ENCODE measurements at places on chromosomes 6 and 20.

DNA sequence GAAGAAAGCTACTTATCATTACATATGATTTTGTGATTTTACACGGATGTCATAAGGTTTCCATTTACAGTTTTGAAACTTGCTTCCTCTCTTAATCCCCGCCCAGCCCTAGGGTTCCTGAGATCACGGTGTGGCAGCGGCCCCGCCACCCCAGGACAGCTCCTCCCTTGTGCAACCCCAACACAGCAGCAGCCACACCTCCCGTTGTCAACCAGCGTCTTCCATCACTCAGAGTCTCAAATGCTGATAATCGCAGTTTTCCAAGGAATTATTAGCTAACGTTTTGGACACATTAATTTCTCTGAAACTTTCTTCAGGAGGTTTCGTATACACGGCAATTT, 204.8 kb downstream of the THBS2 start:
- DNase-seq = no peak

DNA sequence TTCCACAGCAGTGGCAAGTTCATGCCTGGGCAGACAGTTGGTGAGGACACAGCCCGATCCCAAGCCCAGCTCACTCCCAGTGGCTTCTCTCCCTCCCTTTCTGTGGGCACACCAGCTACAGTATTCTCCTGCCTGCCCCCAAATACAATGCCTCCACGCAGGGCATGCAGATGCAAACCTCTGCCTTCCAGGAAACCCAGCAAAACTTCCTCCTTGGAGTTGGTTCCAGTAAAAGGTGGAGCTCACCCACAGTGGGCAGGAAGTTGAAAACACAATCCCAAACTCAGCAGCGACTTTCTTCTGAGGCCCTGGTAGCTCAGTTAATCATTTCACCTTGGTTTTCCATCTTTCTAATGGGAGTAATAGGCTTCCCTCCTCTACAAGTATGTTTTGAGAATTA, 93.7 kb downstream of the LY86 start:
- DNase-seq = no peak

GRCh38 chr6:98929498-98930060, 18.2 kb downstream of the FBXL4 start:
- no peak for DNase-seq

- DNase-seq = no peak
Measured at GRCh38 chr6:95551678-95552324, 25.5 kb upstream of the MANEA start.

GRCh38 chr6:42401613-42401951, 50.1 kb downstream of the TRERF1 start:
- no peak for DNase-seq

DNA sequence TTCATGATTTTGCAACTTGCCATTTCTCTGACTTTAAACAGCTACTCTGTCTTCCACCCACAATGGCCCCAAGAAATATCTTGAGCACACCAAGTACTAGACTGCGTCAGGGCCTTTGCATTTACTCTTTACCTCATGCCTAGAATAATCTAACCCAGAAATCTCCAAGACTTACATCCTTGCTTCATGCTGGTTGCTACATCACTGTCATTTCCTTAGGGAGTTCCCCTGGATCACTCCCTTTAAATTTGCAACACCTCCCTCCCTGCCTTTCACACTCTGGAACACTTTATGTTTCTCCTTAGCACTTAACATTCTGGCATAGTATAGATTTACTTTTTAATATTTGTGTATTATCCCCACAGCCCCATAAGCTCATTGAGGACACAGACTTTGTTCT, 4.9 kb upstream of the ELOVL5 start:
- no peak for DNase-seq

GRCh38 chr6:116072368-116072767, 11.7 kb upstream of the FRK start:
- DNase-seq = no peak

GRCh38 chr6:128400875-128401274, 119.5 kb downstream of the PTPRK start:
- DNase-seq = no peak

DNA sequence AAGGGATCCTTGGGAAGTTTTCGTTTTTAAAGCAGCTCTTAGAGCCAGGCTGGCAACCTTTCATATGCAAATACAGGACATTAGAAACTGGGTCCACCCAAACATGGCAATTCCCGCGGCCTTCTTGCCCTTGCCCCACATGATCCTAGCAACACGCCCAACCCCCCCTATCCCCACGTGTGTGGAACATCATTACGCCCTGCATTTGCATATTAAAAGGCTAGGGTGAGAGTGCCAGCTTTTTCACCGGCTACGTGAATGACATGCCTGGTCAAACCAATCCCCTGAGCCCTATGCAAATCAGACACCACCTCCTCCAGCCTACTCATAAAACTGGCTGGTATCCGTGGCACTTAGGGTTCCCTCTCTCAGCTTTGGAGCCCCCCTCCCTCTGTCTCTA, 88.1 kb downstream of the TNFRSF21 start:
- DNase-seq = no peak

DNA sequence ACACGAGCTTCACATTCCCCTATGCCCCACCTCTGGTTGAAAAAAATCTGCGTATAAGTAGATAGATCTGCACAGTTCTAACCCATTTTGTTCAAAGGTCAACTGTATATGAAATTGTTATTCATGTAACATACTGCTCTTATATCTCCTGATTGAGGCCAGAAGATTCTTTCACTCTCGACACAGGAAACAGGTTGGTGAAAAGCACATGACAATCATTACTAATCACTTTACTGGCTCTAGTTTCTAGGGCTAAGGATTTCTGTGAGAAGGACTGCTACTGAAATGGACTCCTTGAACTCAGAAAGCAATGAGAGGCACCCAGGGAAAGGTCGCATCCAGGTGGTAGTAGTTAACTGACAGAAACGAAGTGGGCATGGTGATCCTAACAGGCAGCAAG, 21.7 kb downstream of the PDSS2 start:
- DNase-seq = no peak

- no peak for DNase-seq
Measured at GRCh38 chr20:12777016-12777415, 231.8 kb upstream of the SPTLC3 start.

DNA sequence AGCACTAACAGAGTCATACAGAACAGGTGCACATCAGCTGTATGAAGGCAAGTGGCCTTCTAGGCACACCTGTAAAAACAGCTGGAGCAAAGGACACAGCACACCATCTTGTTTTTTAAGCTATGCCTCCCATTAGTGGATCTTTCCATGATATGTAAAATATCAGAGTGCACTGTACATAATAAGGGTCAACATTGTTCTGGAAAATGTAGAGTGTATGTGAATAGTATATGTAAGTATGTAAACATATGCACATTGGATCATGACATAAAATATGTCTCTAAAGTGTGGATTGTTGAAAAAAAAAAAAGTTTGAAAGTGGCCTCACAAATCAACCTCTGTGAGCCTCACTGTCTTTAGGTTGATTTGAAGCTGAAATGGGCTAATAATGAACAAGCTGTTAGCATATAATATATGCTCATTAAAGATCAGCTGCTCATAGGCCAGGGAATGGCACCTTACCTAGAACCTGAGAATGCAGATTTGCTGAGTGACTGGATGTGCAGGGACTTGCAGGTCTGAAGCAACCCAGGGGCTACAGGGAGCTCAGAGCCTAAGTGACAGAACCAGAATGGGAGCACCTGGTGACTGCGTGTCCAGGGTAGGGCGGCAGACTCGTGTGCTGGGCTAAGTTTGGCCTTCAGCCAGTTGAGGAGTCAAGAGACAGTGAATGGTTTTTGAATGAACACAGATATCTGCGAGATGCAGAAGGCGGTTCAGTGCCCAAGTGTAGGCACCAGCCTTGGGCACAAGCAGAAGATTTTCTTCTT, 198.6 kb downstream of the TMEM242 start:
- no peak for DNase-seq

DNA sequence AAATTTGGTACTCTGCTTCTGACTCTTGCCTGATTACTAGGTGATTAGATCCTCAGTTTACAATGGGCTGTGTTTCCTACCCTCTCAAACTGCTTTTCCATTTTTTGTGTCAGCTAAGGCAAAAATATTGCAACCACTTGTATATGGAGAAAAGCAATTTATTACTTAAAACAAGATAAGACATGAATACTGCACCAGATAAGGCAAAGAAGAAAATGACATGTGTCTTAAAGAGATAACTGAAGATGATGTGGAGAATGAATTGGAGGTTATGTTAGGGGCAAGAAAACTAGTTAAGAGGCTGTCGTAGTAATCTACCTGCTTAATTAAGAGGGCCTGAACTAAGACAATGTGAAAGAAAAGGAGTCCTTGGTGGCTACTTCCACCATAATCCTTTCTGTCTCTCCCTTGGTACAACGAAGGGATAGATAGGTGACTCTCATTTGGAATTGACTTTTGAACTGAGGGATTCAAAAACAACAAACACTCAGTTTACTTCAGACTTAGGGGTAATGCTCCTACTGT, 16.3 kb upstream of the REV3L start:
- DNase-seq = no peak

DNA sequence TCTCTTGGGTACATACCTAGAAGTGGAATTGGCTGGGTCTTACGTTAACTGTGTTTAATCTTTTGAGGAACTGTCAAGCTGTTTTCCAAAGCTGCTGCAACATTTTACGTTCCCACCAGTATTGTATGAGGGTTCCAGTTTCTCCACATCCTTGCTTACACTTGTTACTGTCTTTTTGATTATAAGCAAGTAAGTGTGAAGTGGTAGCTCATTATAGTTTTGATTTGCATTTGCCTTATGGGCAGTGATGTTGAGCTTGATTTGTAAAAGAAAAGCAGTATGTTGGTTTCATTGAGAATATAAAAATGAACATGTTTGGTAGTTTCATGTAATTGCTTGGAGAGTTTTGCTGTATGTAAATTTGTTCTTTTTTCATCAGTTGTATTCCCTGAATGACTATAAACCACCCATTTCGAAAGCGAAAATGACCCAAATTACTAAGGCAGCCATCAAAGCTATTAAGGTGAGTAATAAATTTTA, 40.4 kb downstream of the SCAF8 start:
- no peak for DNase-seq

DNA sequence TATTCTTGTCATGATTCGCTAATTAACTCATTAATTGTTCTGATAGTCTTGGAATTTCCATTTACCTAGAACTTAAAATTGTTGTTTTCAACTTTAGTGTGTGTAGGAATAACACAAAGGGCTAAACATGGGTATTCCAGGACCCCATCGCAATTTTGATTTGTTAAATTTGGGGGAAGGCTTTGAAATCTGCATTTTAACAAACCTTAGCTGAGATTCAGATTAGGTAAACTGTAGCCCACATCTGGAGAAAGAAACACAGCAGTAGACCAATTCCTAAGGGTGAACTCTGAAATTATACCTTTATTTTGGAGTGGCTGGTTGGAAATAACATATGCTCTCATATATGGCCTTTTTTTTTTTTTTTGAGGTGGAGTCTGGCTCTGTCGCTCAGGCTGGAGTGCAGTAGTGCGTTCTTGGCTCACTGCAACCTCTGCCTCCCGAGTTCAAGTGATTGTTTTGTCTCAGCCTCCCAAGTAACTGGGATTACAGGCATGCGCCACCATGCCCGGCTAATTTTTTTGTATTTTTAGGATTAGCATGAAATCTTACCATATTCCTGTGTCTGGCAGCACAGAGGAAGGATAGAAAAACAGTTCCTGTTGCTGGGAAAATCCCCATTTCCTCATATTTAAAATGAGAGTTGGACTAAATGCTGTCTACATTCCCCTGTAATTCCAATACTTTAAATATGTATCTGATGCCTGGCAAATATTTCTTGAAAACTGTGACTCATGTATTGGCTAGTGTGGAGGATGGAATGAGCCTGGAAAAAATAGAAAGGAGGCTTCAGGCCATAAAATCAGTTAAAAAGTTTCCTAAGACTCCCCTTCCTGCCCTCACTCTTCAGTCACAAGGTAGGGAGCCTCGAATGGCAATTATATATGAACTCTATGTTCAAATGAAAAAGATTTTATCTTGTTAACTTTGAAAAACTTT, 96.7 kb upstream of the FAM184A start:
- DNase-seq = no peak

- no peak for DNase-seq
Measured at GRCh38 chr6:118523216-118523615, 24.9 kb upstream of the PLN start.

DNA sequence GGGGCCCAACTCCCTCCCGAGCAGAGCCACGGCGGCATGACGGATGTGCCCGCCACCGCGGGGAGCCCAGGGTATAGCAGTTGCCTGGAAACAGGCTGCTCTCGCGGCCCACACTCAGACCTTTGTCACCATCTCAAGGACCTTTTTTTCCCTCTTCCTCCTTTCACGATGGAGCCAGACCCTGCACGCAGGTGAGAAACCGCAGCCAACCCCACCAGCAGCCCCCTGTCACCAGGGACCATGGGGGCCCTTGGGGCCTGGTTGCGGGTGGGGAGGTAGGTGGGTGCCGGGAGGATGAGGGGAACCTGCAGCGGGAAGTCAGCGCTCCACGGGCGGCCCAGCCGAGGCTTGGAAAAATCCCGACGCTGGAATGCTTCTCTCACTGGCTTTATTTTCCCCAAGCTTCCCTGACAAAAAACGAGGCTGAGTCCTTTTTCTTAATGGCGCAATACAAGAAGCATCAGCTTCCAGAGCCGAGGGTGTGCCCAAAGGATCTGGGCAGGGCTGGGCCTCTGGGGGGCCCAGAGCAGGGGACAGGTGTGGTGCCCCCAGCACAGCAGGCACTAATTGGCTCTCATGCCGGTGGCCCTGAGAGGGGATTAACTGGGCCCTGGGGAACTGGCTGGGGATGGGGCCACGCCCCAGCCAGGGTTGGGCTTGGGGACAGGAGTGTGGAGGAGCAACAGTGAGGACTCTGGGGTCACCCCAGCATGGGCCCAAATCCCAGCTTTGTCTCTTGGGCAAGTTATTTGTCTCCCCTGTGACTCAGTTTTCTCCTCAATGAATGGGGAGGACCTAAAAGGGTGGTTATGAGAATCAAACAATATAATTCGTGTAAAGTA, 23.9 kb downstream of the NOL4L start:
- no peak for DNase-seq

DNA sequence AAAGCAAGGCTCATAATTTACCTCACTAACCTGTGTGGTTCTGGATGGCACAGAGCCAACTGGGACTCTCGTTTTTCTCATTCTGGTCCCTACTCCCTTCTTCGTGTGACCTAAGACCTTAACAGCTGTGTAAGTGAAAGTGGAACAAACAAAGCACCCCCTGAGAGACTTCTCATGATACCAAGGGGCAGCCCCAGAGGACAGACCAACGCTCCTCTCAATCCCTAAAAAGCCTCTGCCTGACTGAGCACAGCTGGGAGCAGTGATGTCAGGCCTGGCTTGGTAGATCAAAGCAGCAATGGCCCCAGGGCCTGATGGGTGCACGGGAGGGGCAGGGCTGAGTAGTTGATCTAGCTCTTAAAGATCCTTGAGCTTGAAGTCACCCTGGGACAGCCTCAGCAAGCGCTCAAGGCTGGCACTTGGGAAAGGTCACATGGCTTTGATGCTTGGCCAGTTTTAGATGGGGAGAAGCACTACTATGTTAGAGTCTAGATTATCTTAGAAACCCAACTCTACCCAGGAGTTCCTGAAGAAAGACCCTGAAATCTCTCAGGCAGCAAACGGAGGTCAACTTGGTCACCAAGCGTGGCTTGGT, 16.2 kb upstream of the TGM2 start:
- no peak for DNase-seq

All from stimulated activated CD8-positive, alpha-beta memory T cell treated with anti-CD3 and anti-CD28 coated beads, Interleukin-12 subunit alpha, Interleukin-12 subunit beta, amount 100 ng/mL, for 4 hours (primary cell).